Mesenteric fat pad (tissue), 1 donor: ENCODE measurements at places on chromosomes 1 and 21. TPM values are rescaled to one million over a fixed set of nuclear protein-coding genes. Genes with fewer than 3 reads are reported as not detected.

CHI3L2 gene
- 12.4 TPM for total RNA-seq

- no peak for DNase-seq
Observed at GRCh38 chr1:221159608-221160007, 280.4 kb downstream of the HLX start.

KCNA2 gene
- total RNA-seq, result 1.5 TPM

ID3 gene
- total RNA-seq, result 168 TPM

DNA sequence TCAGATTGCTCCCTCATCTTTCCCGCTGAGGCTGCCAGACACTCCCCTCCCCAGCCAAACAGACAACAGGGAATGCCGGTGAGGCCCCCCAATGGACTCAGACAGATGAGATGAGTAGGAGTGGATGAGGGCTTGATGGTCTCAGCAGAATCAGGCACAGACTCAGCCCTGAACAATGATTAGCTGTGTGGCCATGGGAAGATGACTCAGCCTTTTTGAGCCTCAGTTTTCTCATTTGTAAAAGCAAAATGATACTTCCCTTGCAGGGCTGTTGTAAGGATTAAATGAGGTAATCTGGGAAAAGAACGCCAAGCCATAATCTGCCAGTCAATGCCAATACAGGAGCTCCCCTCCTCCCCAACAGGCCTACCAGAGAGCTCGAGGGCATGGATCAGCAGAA is 12.4 kb downstream of the C1orf198 start:
- no peak for DNase-seq

DNA sequence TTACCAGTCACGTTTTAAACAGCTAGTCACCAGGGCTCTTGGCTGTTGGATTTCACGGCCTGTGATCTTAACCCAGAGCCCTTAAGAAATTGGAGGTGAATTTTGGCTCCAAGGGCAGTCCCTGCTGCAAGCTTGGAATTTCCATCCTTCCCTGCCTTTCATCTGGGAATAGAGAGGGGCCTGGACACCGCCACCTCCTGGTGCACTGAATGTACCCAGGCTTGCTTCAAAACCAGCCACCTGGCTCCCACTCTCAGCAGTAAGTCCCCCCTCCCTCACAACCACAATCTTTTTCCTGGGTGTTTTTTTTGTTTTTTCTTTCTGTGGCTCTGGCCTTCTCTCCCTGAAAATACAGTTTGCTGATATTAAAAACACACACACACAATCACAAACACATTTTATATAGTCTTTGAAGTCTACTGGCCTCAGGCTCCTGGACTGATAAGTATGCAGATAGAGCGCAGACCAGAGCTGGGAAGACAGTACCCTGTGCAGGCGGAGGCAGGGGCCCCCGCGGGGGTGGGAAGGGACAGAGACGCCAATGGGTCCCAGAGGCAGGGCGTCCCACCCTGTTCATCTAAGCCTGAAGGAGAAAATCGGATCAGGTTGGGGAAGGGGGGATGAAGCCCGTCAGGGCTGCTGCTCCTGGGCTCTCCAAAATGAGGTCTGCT is 65.8 kb upstream of the IGSF21 start:
- DNase-seq, result no peak
